A549 treated with Hydrocortisone at 1 μM for 4 hours (cell line): ENCODE measurements at places on chromosomes 5 and 9. TPM values are rescaled to one million over a fixed set of nuclear protein-coding genes. Genes with fewer than 3 reads are reported as not detected.

Gene SERF1B
- total RNA-seq, result 69.0 to 74.6 TPM (median 71.4 TPM) in 5 replicates

Gene NCS1
- total RNA-seq, result 36.7 to 52.9 TPM (median 48.9 TPM) in 5 replicates

Gene MARVELD2
- 2.0 to 4.3 TPM (median 2.4 TPM) in 5 replicates for total RNA-seq

Gene SPATA31C1
- not detected in 5 replicates for total RNA-seq

Gene MARCOL
- total RNA-seq, result not detected in 5 replicates

Gene PRR16
- 0.07 to 0.16 TPM in 2 of 5 replicates, not detected in the others for total RNA-seq

Gene SIT1
- not detected in 5 replicates for total RNA-seq

Gene IL7R
- total RNA-seq, result 0.28 to 0.59 TPM (median 0.36 TPM) in 5 replicates

Gene TTC16
- total RNA-seq, result 0.03 to 0.12 TPM (median 0.03 TPM) in 4 of 5 replicates, not detected in the other

Gene SV2C
- total RNA-seq, result not detected in 5 replicates

Gene SLC1A3
- 0.09 TPM in 1 of 5 replicates, not detected in the others for total RNA-seq

Gene CARTPT
- not detected in 5 replicates for total RNA-seq

Gene IL9
- not detected in 5 replicates for total RNA-seq

Gene GADD45G
- total RNA-seq, result 0.21 to 0.69 TPM (median 0.52 TPM) in 5 replicates

Gene CTXN3
- total RNA-seq, result not detected in 5 replicates

Gene ZBED3
- total RNA-seq, result 3.4 to 4.7 TPM (median 4.2 TPM) in 5 replicates

Gene SLCO6A1
- not detected in 5 replicates for total RNA-seq

Gene NR2F1
- total RNA-seq, result 4.1 to 4.9 TPM (median 4.4 TPM) in 5 replicates

Gene NFIL3
- 8.8 to 11.0 TPM (median 9.5 TPM) in 5 replicates for total RNA-seq

Gene CCL27
- 0.28 to 0.30 TPM in 2 of 5 replicates, not detected in the others for total RNA-seq

Gene SLC6A18
- total RNA-seq, result not detected in 5 replicates

Gene FCN2
- not detected in 5 replicates for total RNA-seq

Gene ANKRD18A
- 8.1 to 12.4 TPM (median 9.1 TPM) in 5 replicates for total RNA-seq

Gene PCDHAC1
- total RNA-seq, result 1.8 to 2.5 TPM (median 2.2 TPM) in 5 replicates

Gene ANKRD34B
- total RNA-seq, result 0.03 to 0.17 TPM (median 0.06 TPM) in 3 of 5 replicates, not detected in the others

Gene TMEM174
- total RNA-seq, result not detected in 5 replicates

Gene ACTBL2
- 0.07 to 0.09 TPM in 2 of 5 replicates, not detected in the others for total RNA-seq

Gene NR2F1-AS1
- total RNA-seq, result 3.1 to 4.7 TPM (median 4.0 TPM) in 5 replicates

Gene HTR1A
- not detected in 5 replicates for total RNA-seq

Gene TSLP
- not detected in 5 replicates for total RNA-seq
